NCI-H460 (cell line): ENCODE measurements at places on chromosomes 1 and 21. TPM values are rescaled to one million over a fixed set of nuclear protein-coding genes. Genes with fewer than 3 reads are reported as not detected.

The OR2L13 gene
- total RNA-seq: not detected in 2 replicates

The LAMB3 gene
- 19.1 and 19.7 TPM in 2 replicates for total RNA-seq

The FCRL4 gene
- not detected in 2 replicates for total RNA-seq

The TSNAX gene
- total RNA-seq: 69.8 and 76.3 TPM in 2 replicates

The COL6A2 gene
- total RNA-seq: 3.6 and 4.0 TPM in 2 replicates

The CASQ2 gene
- not detected in 2 replicates for total RNA-seq

The EPRS1 gene
- 355 and 364 TPM in 2 replicates for total RNA-seq

The HEATR1 gene
- total RNA-seq: 84.3 and 102 TPM in 2 replicates

The CATSPERE gene
- 0.09 TPM in 1 of 2 replicates, not detected in the other for total RNA-seq

The CLEC20A gene
- not detected in 2 replicates for total RNA-seq

The RNU1-1 gene
- under 0.01 TPM in 2 replicates for total RNA-seq

The RGL1 gene
- total RNA-seq: 1.5 and 1.7 TPM in 2 replicates

The PPIAL4G gene
- not detected in 2 replicates for total RNA-seq

The RGS16 gene
- 25.1 and 27.4 TPM in 2 replicates for total RNA-seq

The TTC34 gene
- total RNA-seq: 0.06 and 0.20 TPM in 2 replicates

The PLOD1 gene
- 69.1 and 70.0 TPM in 2 replicates for total RNA-seq

The RBM34 gene
- total RNA-seq: 145 and 158 TPM in 2 replicates

The TSEN15 gene
- total RNA-seq: 144 and 146 TPM in 2 replicates
